ENCODE measurements at places on chromosomes 5 and 9. TPM values are rescaled to one million over a fixed set of nuclear protein-coding genes. Genes with fewer than 3 reads are reported as not detected.

Gene DOCK8
- total RNA-seq, result 3.4 TPM

Gene HEXB
- 83.6 TPM for total RNA-seq

Gene NPR3
- total RNA-seq, result 18.3 TPM

Gene SLC6A19
- not detected for total RNA-seq
